ENCODE measurements at places on chromosomes 2 and 18. TPM values are rescaled to one million over a fixed set of nuclear protein-coding genes. Genes with fewer than 3 reads are reported as not detected.

Gene TMEM163
- total RNA-seq = 0.36 TPM

Gene SPP2
- not detected for total RNA-seq

Gene NT5C1B
- total RNA-seq = not detected

Gene PECR
- 3.0 TPM for total RNA-seq

Gene MYCN
- total RNA-seq = 2.1 TPM

Gene STARD7
- total RNA-seq = 72.7 TPM

GRCh38 chr2:18922276-18922675, 332.9 kb upstream of the NT5C1B start:
- no peaks in the 10 kb centered on the region for H3K4me1 ChIP-seq
- no peak overlapping the region for H3K4me3 ChIP-seq
- no peaks in the 10 kb centered on the region for H3K27me3 ChIP-seq
- DNase-seq = no peak

- no peaks in the 10 kb centered on the region for H3K4me1 ChIP-seq
- no peaks in the 10 kb centered on the region for H3K36me3 ChIP-seq
- H3K27me3 ChIP-seq = no peaks in the 10 kb centered on the region
- no peak for DNase-seq
These were observed 9.9 kb downstream of the EMILIN2 start for GRCh38 chr18:2856547-2857170.

GRCh38 chr2:43083710-43084698, 142.4 kb downstream of the ZFP36L2 start:
- no peak overlapping the region for H3K4me3 ChIP-seq
- peak overlapping the region; percentile 31 for H3K27ac ChIP-seq
- H3K4me1 ChIP-seq = peaks cover 6% of the 10 kb centered on the region

DNA sequence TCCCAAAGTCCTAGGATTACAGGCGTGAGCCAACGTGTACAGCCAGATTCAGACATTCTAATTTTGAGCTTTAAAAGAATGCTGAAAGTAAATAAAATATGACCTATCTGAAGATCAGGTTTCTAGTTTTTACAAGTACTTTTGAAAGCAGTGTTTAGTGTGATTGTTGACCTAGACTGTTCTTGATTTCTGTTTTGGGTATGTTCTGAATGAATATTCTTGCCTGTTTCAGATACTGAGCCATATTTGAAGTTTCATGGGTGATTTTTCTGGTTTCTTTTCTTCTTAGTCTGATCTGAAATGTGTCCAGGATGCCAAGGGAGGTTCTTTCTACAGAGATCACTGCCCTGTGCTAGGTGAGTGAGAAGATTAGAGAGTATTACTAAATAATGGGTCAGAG, 37.2 kb downstream of the MIB1 start:
- no peaks in the 10 kb centered on the region for H3K36me3 ChIP-seq
- no peak for DNase-seq

- H3K4me3 ChIP-seq = no peak overlapping the region
- no peaks in the 10 kb centered on the region for H3K36me3 ChIP-seq
- no peaks in the 10 kb centered on the region for H3K4me1 ChIP-seq
These were observed 360.0 kb upstream of the RAB6C start for GRCh38 chr2:129619471-129619870.

GRCh38 chr2:70304498-70304897, 2.6 kb upstream of the FAM136A start:
- H3K4me1 ChIP-seq = no peaks in the 10 kb centered on the region
- DNase-seq = no peak
- no peaks in the 10 kb centered on the region for H3K36me3 ChIP-seq

DNA sequence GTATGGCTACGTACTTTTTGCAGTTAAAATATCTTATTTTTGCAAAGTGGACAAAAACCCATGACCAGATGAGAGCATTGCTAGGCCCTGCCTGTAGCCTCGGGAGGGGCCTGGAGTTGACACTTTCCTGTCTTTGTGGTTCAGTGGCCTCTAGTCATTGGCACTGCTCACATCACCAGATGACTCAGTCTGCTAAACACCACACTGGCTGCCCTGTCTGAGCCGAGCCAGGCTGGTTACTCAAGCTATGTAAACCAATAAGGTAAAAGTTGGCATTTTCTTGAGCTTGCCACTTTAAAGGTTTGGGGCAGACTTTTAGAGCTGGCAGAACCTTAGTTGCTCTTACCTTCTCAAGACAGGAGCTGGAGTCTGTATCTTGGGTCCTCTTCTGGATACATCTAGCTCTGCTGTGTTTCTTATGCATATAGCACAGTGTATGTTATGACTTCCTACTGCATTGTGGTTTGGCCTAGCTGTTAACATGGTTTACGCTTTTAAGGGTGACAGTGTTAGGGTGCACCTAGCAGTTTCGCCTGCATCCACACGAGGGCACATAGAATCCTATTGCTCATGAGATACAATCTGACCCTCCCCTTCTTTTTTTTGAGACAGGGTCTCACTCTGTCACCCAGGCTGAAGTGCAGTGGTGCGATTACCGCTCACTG, 76.4 kb downstream of the AP1S3 start:
- H3K27me3 ChIP-seq = no peaks in the 10 kb centered on the region
- H3K4me3 ChIP-seq = no peak overlapping the region
- no peak overlapping the region for H3K27ac ChIP-seq
- H3K36me3 ChIP-seq = no peaks in the 10 kb centered on the region
- peak; percentile 68 for DNase-seq
- no peaks in the 10 kb centered on the region for H3K4me1 ChIP-seq

DNA sequence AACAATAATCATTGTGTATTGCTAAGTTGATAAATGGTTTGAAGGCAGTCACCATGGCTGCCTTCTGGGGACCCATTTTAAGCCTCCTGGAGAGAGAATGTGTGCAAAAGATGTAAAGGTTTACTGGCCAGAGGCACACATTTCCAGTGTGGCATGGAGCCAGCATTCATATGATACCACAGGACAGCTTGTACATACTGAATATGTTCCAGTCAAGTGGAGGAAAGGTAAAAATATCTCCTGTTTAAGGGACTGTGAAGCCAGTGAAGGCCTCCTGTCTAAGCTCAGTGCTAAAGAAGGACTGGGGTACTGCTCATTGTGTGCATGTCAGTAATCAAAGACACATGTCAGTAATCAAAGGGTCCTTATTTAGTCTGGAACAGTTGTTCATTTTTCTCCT, 119.2 kb downstream of the BABAM2 start:
- H3K4me3 ChIP-seq = no peak overlapping the region
- H3K27me3 ChIP-seq = no peaks in the 10 kb centered on the region
- no peaks in the 10 kb centered on the region for H3K36me3 ChIP-seq
- no peak for DNase-seq
- H3K4me1 ChIP-seq = no peaks in the 10 kb centered on the region
- H3K27ac ChIP-seq = no peak overlapping the region

DNA sequence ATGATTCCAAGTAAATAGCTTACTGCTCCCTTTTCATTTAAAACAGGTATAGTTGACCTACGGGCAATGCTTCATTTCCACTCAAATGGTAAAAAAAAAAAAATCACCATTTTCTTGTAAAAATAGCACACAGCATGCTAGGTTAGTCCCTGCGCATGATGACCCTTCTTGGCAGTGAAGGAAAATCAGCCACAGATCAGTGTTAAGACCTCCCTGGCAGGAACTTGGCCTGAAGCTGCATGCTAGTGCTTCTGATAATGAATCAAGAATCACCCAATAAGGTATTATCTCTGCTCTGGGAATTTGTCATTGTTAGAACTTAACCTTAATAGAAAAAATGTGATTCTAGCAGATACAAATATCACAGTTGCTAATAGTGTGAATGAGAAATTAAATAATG, 166.3 kb downstream of the RAB3GAP1 start:
- no peak overlapping the region for H3K27ac ChIP-seq
- no peak for DNase-seq
- H3K4me1 ChIP-seq = no peaks in the 10 kb centered on the region
- H3K36me3 ChIP-seq = no peaks in the 10 kb centered on the region

DNA sequence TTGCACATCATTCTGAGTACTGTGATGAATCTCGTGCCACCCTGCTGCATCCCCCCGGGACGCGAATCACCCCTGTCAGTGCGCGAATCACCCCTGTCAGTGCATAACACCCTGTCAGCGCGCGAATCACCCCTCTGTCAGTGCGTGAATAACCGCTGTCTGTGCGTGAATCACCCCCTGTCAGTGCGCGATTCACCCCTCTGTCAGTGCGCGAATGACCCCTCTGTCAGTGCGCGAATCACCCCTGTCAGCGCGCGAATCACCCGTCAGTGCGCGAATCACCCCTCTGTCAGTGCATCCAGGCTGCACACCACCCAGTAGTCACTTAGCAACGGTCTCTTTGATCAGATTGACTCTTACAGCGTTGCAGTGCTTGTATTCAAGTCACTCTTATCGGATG, 134.4 kb upstream of the TPO start:
- DNase-seq = no peak
- H3K27ac ChIP-seq = no peak overlapping the region
- H3K4me1 ChIP-seq = no peaks in the 10 kb centered on the region
- H3K4me3 ChIP-seq = no peak overlapping the region
- H3K27me3 ChIP-seq = peaks cover 2% of the 10 kb centered on the region
- H3K36me3 ChIP-seq = no peaks in the 10 kb centered on the region

DNA sequence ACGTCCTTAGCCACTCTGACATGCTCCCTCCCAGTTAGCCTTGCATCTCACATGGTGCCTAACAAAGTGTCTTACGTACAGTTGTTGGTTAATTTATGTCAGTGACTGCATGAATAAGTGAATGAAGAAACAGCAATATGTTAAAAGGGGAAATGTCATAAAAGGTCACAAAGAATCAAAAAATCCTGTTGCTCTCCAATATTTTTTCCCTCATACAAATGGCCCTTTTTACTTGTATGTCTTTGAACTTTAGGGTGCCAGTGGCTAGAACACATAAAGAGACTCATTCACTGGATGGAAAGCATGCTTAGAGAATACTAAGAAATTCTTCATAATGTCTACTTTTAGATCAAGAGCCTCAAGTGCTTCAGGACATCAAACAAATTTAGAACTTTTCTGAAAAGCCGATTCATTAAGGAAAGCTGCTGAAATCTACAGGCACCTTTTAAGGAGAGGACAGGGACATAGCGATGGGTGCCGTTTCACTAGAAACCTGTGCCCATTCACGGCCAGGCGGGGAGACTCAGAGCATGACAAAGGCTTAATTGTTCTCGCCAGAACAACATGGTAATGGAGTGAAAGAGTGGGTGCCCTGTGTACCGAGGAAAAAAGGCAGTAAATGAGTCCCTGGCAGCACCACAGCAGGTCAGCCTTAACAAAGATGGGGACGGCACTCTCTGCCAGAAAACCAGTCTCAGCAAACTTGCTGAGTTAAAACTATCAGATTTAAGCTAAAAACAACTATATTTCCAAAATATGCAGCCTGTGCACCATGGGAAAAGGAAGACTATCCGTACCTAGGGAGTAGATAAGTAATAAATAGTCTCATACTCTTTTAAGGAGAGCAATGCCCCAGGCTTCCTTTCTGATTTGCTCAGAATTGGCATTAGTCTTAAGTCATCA, 71.6 kb upstream of the SPTBN1 start:
- H3K27ac ChIP-seq = no peak overlapping the region
- no peaks in the 10 kb centered on the region for H3K27me3 ChIP-seq
- H3K4me3 ChIP-seq = no peak overlapping the region
- no peaks in the 10 kb centered on the region for H3K4me1 ChIP-seq

GRCh38 chr2:23427976-23428375, 43.0 kb downstream of the KLHL29 start:
- H3K4me3 ChIP-seq = no peak overlapping the region
- no peaks in the 10 kb centered on the region for H3K36me3 ChIP-seq
- H3K27me3 ChIP-seq = no peaks in the 10 kb centered on the region
- peaks cover 7% of the 10 kb centered on the region for H3K4me1 ChIP-seq
- no peak for DNase-seq
- no peak overlapping the region for H3K27ac ChIP-seq

DNA sequence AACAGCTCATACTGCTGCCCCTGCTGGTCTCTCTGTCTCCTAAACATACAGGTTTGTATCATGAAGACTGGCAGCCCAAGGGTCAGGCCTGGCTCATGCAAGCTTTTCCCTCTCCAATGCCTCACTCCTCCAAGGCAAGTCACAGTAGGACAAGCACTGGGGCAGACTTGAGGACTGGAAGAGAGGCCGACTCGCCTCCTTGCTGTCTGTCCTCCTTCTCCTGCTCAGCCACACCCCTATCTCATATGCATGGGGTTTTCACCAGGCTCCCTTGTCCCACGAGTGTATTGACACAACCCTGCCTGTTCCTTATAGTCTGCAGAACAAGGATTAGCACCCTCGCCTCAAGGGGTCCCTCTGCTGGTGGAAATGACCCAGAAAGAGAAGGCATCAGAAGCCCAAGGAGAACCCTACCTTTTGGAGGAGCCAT, 223.7 kb downstream of the SOX11 start:
- no peaks in the 10 kb centered on the region for H3K27me3 ChIP-seq
- H3K4me1 ChIP-seq = no peaks in the 10 kb centered on the region
- no peak for DNase-seq
- no peak overlapping the region for H3K4me3 ChIP-seq
- no peak overlapping the region for H3K27ac ChIP-seq

DNA sequence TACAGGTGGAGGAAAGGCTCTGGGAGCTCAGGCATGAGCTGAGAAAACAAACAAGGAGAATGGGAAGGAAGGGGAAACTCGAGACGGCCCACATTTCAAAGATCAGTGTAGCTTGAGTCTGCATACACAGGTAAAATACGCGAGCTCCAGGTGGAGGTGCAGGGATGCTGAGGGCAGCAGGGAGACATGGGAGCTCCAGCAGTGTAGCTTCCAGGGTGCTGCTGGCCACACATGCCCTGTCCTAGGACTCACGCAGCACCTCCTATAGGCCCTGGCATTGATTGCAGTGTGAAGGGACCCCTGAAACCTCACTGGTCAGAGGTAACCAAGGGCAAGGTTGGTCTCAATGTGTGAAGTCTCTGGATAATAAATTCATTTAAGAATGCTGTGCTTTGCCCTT, 362.8 kb upstream of the HS6ST1 start:
- H3K27me3 ChIP-seq = no peaks in the 10 kb centered on the region
- no peaks in the 10 kb centered on the region for H3K36me3 ChIP-seq
- no peaks in the 10 kb centered on the region for H3K4me1 ChIP-seq

DNA sequence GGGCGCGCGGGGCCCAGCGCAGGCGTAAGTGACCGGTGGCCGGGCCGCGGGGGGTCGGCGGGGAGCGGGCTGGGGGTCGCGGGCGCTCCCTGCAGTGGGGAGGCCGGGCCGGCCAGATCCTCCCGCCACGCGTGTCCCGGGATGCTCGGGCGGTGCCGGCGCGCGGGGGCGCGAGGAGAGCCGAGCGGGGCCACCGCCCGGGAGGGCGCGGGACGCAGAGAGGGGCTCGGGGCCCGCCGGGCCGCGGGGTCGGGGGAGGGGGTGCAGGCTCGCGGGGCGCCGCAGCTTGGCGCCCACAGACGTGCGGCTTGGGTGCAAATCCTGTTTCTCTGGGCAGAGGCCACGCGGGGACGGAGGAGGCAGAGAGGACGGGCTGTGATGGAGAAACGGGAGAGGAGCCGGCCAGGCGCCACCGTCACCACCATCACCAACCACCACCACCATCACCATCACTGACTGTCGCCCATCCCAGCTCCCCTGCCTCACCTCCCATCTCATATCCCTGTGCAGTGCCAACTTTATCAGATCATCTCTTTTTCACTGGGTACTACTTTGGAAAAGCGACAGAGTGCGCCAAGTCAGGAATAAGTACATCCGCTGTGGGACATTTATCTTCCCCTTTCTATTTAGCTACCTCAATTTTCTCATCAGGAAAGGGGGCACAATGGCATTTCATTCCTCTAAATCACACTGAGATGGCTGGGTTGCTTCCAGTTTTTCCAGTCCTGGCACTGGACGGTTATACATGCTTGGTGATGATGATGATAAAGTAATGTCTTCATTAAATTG, 97.2 kb upstream of the GPR45 start:
- H3K4me1 ChIP-seq = no peaks in the 10 kb centered on the region
- H3K27ac ChIP-seq = no peak overlapping the region
- no peaks in the 10 kb centered on the region for H3K36me3 ChIP-seq
